ENCODE measurements at places on chromosomes 12 and 14. TPM values are rescaled to one million over a fixed set of nuclear protein-coding genes. Genes with fewer than 3 reads are reported as not detected.
A peak's percentile ranks its signal among the peaks of the same experiment; 100 is the strongest.

DNA sequence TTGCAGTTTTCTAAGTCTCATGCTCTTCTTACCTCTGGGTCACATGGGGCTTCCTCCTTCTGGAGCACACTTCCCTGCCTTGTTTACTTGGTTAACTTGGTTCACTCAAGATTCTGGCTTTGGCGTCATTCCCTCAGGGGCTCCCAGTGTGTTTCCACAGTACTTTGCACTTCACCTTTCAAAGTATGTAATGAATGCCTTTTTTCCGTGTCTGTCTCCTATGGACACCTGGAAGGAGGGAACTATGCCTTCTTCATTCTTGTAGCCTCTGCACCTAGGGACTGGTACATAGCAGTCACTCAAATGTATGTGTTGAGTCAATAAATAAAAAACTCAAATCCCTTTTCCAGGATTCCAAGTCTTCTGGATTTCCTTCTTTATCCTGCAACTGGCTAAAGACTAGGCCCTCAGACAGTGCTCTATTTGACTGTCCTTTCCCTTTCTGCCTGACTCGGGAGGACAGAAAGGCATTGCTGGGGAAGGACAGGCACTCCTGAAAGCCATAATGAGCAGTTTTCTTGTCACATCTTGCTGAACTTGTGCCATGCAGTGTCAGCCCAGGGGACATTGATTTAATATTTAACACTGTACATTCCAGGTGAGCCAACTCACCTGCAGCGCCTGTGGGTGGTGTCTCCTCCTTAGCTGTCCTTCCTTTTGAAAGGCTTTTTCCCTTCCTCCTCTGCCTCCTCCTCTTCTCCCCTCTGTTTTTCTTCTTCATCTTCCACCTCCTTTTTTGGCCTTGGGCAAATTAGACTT, 12.8 kb downstream of the MYRFL start:
- H3K4me1 ChIP-seq, result no peaks in the 10 kb centered on the region
- peaks cover 12% of the 10 kb centered on the region for H3K27me3 ChIP-seq
- DNase-seq, result no peak
- no peak overlapping the region for H3K4me3 ChIP-seq
- H3K27ac ChIP-seq, result no peak overlapping the region
- no peaks in the 10 kb centered on the region for H3K36me3 ChIP-seq

DNA sequence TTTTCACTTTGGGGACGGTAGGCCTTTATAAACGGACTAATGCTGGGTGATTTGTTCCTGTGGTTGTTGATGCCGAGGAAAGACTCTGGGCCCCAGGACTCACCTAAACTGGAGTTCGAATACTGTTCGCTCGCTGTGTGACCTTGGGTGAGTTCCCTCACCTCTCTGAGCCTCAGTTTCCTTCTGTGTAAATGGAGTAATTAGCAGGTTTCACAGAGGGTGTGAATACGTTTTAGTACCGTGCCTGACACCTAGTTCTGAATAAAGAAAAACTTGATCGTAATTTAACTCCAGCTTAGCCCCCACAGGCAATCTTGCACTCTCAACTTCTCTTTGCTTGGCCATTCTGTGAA, 505 bp downstream of the UBE3B start:
- peaks cover 40% of the 10 kb centered on the region for H3K4me1 ChIP-seq
- no peak for DNase-seq
- peak overlapping the region; percentile 98 for H3K27ac ChIP-seq
- no peaks in the 10 kb centered on the region for H3K27me3 ChIP-seq

DNA sequence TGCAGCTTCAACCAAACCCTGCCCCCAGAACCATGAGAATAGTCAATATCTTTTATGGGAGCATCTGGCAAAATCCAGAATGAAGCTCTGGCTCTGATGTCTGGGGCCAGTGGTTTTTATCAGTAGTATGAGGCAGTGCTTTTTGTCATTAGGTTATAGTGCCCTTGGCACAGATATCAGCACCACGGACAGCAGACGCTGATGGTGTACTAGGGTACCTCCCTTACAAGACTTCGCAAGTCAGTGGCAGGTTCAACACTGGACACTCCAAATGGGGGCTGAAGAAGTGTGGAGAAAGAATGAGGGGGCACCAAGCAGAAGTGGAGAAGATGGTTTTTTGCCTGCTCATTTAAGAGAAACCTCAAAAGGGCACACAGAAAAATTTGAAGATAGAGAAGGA, 68.2 kb upstream of the E2F7 start:
- peaks cover 2% of the 10 kb centered on the region for H3K27me3 ChIP-seq
- no peak overlapping the region for H3K4me3 ChIP-seq
- no peak for DNase-seq
- no peaks in the 10 kb centered on the region for H3K4me1 ChIP-seq

GRCh38 chr12:64796205-64796845, 28.1 kb upstream of the TBC1D30 start:
- H3K4me1 ChIP-seq, result no peaks in the 10 kb centered on the region
- H3K4me3 ChIP-seq, result no peak overlapping the region
- H3K36me3 ChIP-seq, result no peaks in the 10 kb centered on the region
- no peak overlapping the region for H3K27ac ChIP-seq
- DNase-seq, result peak; percentile 44

DNA sequence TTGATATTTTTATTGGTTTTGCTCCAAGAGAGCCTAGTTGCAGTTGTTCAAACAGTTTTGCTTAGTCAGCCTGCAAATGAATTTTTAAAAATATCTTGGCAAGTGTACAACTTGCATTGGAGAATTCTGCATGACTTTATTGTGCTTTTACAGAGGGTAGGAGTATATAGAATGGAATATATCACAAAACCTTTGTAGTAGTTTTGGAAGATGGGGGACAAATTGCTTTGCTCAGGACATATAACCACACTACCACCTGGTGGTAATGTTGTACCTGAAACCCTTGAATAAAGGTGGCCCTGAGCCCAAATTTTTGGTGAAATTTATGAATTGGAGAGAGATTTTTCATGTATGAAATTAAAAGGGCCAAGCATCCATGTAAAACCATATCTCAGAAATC, 645.2 kb downstream of the MED13L start:
- no peak for DNase-seq
- no peaks in the 10 kb centered on the region for H3K27me3 ChIP-seq
- no peak overlapping the region for H3K4me3 ChIP-seq
- no peak overlapping the region for H3K27ac ChIP-seq
- no peaks in the 10 kb centered on the region for H3K36me3 ChIP-seq

DNA sequence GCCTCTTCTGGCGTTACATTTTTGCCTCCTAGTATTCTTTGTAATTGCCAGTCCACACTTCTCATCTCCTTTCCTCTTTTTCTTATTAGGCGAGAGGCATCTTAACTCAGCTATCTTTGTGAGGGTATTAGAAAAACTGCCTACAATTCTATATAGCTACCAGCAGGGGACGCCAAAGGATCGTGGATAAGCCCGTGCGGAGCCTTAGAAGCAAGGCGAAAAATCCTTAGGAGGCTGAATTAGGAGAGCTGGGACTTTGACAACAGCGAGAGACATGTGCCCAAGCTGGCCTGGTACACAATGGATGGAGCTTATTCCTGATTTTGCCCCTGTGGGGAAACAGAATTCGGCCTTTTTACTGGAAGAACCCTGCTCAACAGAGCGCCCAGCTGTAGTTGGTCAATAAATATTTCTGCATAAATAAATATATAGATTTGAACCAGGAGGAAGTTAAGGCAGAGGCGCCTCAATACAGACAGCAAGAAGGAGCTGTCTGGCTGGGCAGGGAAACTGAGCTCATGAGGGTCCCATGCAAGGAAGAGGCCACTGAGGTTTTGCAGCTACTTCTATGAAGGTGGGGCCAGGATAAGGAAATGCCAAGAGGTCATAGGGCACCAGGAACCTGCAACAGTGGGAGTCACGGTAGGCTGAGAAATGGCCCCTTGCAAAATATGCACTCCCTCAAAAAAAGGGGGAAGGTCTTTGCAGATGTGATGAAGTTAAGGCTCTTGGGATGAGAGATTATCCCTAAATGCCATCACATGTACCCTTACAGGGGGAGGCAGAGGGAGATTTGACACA, 14.6 kb upstream of the RBM19 start:
- DNase-seq, result no peak
- H3K36me3 ChIP-seq, result no peaks in the 10 kb centered on the region
- H3K4me1 ChIP-seq, result no peaks in the 10 kb centered on the region
- H3K4me3 ChIP-seq, result no peak overlapping the region
- H3K27ac ChIP-seq, result no peak overlapping the region

DNA sequence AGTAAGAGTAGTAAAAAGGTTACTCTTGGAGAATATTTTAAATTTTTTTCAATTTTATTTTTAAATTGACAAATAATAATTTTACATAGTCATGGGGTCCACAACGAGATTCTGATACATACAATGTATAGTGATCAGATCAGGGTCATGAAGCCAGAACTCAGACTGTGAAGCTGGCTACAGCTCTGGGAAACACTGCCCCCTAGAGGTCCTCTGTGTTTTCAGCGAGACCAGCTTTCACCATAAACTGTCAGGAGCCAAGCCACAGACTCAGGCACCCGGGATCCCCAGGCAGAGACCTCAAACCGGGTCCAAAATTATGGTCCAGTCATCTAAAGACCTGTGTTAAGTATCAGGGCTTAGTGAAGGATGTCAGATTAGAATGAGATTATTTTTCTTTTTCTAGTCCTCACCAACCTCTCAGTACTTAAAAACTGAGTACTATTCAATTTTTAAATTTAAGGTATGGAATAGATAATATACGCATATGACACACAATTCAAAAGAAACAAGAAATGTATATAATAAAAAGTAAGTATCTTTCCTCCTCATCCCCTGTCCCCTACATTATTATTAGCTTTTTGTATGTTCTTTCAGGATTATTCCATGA, 397.1 kb downstream of the MDGA2 start:
- H3K27me3 ChIP-seq, result no peaks in the 10 kb centered on the region
- peak; percentile 4 for DNase-seq
- no peaks in the 10 kb centered on the region for H3K4me1 ChIP-seq
- no peak overlapping the region for H3K4me3 ChIP-seq
- no peak overlapping the region for H3K27ac ChIP-seq

- no peak for DNase-seq
- H3K36me3 ChIP-seq, result peaks cover 7% of the 10 kb centered on the region
- H3K4me1 ChIP-seq, result peaks cover 94% of the 10 kb centered on the region
- H3K4me3 ChIP-seq, result peak overlapping the region; percentile 64
Observed at GRCh38 chr14:61567838-61568571, 127.3 kb upstream of the HIF1A start.

- H3K36me3 ChIP-seq, result no peaks in the 10 kb centered on the region
- H3K27me3 ChIP-seq, result no peaks in the 10 kb centered on the region
- H3K27ac ChIP-seq, result no peak overlapping the region
Observed at GRCh38 chr12:125687403-125687802, 622.2 kb downstream of the AACS start.

DNA sequence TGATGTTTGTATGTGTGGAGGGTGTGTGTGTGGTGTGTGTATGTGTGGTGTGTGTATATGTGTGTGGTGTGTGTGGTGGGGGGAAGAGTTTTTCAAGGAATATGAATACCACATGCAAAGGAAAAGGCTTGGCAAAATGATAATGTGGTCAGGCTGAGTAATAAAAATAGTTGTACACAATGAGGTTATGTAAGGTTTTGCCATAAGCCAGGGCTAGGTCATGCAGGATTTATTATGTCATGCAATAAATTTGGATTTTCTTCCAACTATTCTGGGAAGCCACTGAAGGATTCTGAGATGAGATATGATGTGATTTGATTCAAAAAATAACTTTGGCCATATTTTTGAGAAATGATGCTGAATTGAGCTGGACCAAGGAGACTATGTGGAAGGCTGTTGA, 1191.6 kb upstream of the SEL1L start:
- H3K27ac ChIP-seq, result no peak overlapping the region
- H3K36me3 ChIP-seq, result no peaks in the 10 kb centered on the region
- H3K4me1 ChIP-seq, result no peaks in the 10 kb centered on the region
- no peak for DNase-seq
- no peaks in the 10 kb centered on the region for H3K27me3 ChIP-seq

- H3K27ac ChIP-seq, result no peak overlapping the region
- H3K4me3 ChIP-seq, result no peak overlapping the region
- H3K27me3 ChIP-seq, result peaks cover 2% of the 10 kb centered on the region
- H3K36me3 ChIP-seq, result no peaks in the 10 kb centered on the region
- peaks cover 5% of the 10 kb centered on the region for H3K4me1 ChIP-seq
- DNase-seq, result no peak
Observed at GRCh38 chr12:131218026-131218922, 264.6 kb downstream of the ADGRD1 start.

GRCh38 chr14:31068235-31068634, 42.1 kb upstream of the STRN3 start:
- no peaks in the 10 kb centered on the region for H3K4me1 ChIP-seq
- H3K36me3 ChIP-seq, result no peaks in the 10 kb centered on the region
- no peak for DNase-seq
- no peaks in the 10 kb centered on the region for H3K27me3 ChIP-seq

GRCh38 chr14:24281636-24282035, 10.2 kb upstream of the RABGGTA start:
- H3K27ac ChIP-seq, result no peak overlapping the region
- DNase-seq, result no peak
- peaks cover 6% of the 10 kb centered on the region for H3K36me3 ChIP-seq
- H3K4me1 ChIP-seq, result peaks cover 30% of the 10 kb centered on the region
- peaks cover 10% of the 10 kb centered on the region for H3K27me3 ChIP-seq
- H3K4me3 ChIP-seq, result no peak overlapping the region

GRCh38 chr12:104632724-104633201, 176.0 kb downstream of the CHST11 start:
- peaks cover 35% of the 10 kb centered on the region for H3K36me3 ChIP-seq
- peak overlapping the region; percentile 61 for H3K27ac ChIP-seq
- peaks cover 48% of the 10 kb centered on the region for H3K4me1 ChIP-seq
- no peak for DNase-seq
- no peak overlapping the region for H3K4me3 ChIP-seq

- peaks cover 2% of the 10 kb centered on the region for H3K36me3 ChIP-seq
- no peak overlapping the region for H3K4me3 ChIP-seq
- H3K27ac ChIP-seq, result no peak overlapping the region
Observed at GRCh38 chr14:54768501-54769129, 134.0 kb downstream of the GCH1 start.

C3AR1 gene
- 0.60 TPM for total RNA-seq

LRP1-AS gene
- total RNA-seq, result not detected

FAM181A gene
- not detected for total RNA-seq

PHETA1 gene
- 2.7 TPM for total RNA-seq

RITA1 gene
- total RNA-seq, result 31.4 TPM

MYF5 gene
- total RNA-seq, result not detected

GLT1D1 gene
- total RNA-seq, result 2.0 TPM

MMP19 gene
- total RNA-seq, result not detected

KIF5A gene
- 2.4 TPM for total RNA-seq

PIANP gene
- 0.08 TPM for total RNA-seq

KRT77 gene
- total RNA-seq, result not detected
